ENCODE measurements at places on chromosomes 3 and 15.

DNA sequence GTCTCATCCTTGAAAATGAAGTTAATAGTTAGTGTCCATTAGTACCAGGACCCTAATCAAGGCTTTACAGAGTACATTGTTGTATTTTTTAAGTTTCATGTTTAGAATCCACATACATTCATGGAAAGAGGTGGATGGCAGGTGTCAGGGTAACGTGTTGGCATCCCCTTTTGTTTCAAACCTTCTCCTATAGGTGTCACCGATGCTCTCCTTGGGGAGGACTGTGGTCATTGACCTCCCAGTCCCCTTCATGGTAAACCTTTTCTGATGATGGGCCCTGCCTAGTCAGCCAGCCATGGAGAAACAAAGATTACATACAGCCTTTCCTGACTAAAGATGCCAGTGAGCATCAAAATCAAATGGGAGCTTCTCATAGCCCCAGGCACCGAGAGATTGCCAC lies 574.8 kb downstream of the AGBL1 start:
- DNase-seq = no peak

DNA sequence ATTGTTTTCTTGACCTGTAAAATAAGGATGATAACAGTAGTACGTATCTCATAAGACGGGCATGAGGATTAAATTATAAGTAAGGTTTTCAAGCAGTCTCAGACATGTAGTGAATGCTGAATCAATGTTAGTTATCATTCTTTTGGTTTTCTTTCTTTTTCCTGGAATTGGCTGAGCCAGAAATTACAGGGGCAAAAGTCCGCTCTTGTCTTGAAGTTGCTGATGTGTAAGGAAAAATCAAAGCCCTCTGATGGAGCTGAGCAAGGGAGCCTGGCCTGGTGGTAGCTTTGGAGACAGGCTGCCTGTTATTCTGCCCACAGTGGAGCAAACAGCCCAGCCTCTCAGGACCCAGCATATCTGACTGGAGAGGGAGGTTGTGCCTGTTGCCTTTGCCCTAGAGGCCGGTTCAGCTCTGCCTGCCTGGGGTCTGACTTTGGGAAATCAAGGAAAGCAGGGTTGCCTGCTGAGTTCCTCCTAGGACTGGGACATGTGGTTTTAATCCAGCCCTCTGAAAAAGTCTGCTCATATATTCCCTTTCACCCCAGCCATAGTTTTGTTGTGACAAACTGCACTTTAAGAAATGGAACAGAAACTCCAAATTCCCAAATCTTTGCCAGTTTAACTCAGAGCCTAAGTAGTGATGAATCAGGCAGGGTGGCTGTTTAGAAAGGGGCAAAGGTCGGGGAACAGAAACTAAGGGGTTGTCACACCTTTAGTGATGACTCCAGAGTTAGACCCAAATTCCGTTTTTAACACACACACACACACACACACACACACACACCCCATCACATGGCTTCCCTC lies 40.1 kb downstream of the GASK1A start:
- DNase-seq = no peak

DNA sequence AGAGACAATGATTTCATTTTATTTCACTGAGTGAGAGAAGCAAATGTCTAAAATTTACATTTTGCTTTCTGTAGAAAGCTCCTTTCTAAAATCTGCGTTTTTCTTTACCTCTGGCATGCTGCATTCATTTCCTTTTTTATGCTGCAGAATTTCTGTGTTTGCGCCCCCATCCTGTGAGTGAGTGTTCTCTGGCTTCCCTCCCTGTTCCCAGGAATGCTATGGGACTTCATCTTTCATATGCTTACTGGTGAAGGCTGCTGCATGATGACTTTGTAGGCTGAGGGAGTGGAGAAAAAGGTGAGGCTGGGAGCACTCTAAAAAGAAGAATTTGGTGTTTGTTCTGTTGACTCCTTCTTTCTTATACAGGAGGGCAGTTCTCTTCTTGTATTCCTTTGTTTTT lies 7.7 kb upstream of the TMC3 start:
- DNase-seq = no peak

DNA sequence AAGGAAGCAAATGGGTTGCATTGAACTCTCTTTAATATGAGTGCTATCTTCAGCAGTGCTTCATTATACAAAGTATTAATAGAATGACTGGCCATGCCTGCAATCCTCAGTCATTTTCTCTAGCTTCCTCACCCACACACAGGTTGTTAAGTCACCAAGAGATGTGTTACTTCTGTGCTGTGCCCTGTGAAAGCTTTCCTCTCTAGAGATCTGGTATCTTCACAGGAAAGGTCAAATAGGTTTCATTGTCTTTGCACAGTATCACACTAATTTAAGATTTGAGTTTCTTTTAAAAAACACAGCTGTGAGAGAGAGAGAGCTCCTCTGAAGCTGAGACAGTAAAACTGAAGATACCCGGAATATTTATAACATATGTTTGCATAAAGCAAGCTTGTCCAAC lies 278.6 kb downstream of the CNTN4 start:
- no peak for DNase-seq

DNA sequence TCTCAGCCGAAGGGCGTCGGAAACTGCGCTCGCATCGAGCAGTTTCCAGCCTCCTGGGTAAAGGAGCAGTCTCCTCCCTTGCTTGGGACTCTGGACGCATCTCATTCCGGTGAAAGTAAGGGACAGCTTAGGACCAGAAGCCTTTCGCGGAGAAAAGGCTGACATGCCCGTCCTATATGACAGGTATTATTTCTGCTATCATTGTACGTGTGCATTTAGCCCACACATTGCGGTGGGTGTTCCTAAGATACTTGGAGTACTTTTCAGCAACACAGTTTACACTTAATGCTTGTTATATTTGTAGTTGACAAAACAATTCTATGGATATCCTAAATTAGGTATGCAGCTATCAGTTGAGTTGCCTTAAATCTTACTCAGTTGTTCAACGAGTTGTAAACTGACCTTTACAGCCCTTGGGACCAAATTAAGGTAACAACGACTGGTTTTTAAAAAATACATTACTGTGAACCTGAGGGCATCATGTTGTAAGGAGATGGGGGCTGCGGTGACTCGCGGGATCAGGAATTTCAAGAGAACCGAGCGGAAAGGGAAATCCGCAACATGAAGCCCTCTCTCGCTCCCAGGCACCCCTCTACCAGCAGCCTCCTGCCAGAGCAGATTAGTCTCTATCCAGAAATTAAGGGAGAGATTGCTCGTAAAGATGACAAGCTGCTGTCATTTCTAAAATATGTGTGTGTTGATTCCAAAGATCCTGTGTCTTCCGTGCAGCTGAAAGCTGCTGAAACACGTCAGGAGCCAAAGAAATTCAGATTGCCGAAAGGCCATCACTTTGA lies 632 bp upstream of the COPS2 start:
- DNase-seq = no peak

All from amygdala (tissue), 56 donors.